C1 segment of cervical spinal cord (tissue), 14 donors: ENCODE measurements at places on chromosomes 1 and 21.

DNA sequence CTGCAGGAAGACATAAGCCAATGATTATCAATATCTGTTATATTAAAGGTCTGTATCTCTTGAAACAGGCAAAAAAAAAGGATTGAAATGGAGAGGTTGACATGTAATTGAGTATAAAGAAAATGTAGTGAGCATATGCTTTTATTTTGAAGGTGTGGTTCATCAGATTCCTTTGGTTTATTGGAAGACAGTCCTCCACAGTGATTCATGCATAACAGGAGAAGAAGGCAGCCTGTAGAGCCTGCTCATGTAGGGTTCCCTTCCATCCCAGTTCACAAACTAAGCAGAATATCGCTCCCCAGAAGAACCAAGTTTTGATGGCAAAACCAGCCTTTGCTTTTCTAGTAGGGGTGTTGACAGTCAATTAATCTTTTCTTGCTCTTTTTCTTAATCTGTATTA, 1016.8 kb upstream of the ADGRL4 start:
- DNase-seq, result no peak

GRCh38 chr1:174284052-174284451, 124.7 kb downstream of the RABGAP1L start:
- no peak for DNase-seq

- DNase-seq, result no peak
Observed at GRCh38 chr1:50970931-50971582, 1.0 kb downstream of the CDKN2C start.

DNA sequence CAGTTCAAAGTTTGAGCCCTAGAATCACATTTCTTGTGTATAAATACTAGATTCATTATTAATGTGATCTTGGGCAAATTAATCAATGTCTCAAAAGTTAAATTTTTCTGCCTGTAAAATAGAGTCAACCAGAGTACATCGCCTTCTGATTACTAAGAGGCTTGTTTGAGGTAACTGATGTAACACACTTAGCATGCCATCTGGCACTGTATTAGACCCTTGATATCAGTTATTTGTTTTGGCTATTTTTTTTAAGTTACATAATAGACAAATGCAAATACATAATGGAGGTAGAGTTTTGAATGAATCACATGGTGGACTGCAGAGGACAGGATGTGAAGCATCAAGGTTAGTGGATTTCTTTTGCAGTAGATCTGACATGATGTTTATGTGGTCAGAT, 298.4 kb downstream of the ADGRL2 start:
- DNase-seq, result no peak

DNA sequence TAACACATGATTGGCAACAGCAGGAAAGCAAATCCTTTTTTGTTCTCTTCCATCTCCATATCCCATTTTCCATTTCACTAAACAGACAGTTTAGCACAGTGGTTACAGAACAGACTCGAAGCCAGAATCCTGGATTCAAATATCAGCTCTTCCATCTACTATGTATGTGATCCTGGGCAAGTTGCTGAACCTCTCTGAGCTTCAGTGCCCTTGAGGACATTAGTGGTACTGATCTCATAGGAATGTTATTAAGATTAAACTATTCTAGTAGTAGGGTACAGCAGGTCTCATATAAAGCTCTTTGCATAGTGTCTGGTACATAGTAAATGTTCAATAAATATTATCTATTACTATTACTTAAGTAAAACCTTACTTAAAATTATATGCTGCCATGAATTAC, 13.8 kb upstream of the HHIPL2 start:
- no peak for DNase-seq

GRCh38 chr1:59230622-59231021, 66.3 kb upstream of the FGGY start:
- DNase-seq, result no peak

GRCh38 chr1:183913567-183913993, 108.7 kb downstream of the RGL1 start:
- no peak for DNase-seq

DNA sequence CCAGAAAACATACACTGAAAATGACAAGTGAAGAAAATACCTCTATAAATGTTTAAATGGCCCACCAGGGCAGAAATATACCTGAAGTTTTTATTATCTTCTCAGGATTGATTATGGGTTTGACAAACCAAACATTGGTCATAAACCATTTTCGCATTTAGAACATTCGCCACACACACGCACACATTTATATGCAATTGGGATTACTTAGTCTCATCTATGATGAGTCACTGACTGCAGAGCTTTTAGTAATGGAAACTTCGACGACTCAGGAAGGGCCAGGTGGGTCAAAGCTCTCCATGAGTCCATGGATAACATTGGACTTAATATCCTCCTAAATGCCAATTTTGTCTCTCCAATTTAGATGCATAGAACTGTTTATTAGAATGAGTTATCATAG, 16.9 kb downstream of the NRDC start:
- DNase-seq, result no peak

DNA sequence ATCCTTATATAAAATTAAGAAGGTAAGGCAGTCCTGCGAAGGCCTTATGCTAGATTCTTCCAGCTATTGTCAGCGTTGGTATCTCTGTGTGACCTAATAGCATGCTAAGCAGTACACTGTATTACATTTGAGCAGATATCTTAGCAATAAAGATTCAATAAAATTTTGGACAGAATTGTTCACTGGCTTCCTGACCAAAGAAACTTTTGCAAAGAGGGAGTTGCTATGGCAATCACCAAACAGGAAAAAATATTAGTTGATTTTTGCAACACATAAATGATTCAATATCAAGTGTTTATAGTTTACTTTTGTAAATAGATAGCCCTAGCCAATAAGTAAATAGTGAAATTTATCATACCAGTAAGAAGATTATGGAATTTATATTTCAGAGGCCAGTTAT, 31.0 kb upstream of the PLEKHO1 start:
- DNase-seq, result no peak

GRCh38 chr1:81554534-81554933, 246.2 kb upstream of the ADGRL2 start:
- no peak for DNase-seq

DNA sequence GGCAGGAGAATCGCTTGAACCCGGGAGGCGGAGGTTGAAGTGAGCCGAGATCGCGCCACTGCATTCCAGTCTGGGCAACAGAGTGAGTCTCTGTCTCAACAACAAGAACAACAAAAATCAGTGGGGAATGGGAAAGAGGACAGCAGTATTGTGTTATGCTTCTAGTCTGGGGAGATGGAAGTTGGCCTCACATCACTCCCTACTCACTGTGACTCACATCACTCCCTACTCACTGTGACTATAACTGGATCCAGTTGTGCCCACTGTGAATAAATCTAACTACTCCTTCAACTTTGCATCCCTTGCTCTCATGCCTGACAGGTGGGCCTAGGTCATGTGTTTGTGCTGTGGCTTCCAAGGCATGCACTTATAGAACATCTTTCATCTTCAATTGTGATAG, 285.4 kb upstream of the USP24 start:
- no peak for DNase-seq

DNA sequence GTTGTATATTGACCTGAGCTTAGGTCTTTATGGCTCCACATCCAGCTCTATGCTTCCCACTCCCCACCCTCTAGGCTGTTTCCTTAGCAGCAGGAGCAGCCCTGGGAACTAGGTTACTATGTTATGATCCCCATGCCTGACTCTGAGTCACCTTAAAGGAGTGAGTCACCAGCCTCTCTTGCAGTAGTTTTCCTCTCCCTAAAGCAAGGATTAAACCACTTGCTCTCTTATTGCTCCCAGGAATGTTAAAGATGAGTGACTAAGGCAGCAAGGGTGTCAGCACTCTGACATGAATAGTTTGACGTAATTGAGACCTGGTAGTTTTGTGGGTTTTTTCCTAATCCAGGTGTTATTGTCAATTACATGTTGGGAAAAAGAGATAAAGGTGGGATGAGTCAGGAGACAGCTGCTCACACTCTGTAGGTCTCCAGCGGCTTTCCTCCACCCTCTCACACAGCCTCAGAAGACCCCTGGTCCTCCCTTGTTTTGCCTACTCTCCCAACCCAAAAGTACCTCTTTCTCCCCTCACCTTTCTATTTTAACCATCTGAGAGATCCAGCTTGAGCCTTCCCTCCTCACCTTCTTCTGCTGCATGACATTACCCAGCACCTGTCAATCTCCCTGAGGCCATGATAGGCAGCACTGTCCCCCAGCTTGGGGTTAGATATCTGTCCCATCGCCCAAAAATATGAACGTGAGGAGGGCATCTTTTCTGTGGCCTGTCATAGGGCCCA, 369.1 kb upstream of the VAMP3 start:
- no peak for DNase-seq

GRCh38 chr1:8023287-8023994, 2.7 kb downstream of the ERRFI1 start:
- DNase-seq, result no peak

DNA sequence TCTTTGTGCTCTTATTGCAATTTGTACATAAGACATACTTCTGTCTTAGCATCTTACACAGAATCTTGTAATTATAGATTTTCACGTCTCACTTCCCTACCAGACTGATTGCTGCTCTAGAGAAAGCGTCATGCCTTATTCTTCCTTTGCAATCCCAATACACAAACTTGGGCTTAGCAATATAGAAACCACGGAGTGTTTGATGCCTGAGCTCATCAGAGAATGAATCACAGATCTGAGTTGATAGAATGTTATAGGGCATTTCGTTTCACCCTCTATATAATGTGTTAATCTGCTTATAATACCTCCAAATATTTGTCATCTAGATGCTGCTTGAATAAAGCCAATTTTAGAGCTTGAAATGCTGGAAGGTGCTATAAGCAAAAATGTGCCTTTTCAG, 6.6 kb downstream of the FMO1 start:
- no peak for DNase-seq

- no peak for DNase-seq
Observed at GRCh38 chr1:245000872-245001188, 136.5 kb upstream of the HNRNPU start.

- no peak for DNase-seq
Observed at GRCh38 chr1:88378560-88378959, 305.5 kb upstream of the PKN2 start.

DNA sequence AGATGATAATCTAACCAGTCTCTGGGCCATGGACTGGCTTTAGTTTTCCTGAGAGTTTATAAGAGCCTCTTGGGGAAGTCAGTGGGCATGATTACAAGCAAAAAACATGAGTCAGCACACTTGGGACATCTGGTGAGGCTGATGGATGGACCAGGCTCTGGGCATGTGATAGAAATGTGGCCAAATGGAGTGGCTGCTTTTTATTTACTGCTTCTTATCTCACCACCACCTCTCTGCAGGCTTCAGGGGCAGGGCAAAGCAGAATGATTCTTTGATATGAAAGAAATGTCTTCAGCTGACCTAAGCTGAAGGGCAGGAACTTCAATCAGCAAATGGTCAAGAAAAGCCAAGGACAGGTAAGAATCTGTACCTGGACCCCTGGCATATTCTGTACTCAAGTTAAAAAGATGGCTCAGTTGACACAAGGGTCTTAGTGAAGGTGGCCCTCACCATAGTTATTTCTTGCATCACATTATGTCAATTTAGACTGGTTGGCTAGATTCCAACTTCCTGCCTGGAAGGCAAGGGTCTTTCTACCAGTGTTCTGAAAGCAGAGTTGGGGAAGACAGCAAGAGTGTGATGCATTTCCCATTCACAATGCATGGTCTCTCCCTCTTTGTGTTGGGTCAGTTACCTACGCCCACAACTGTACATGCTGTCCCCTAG, 162.8 kb downstream of the FASLG start:
- DNase-seq, result no peak

DNA sequence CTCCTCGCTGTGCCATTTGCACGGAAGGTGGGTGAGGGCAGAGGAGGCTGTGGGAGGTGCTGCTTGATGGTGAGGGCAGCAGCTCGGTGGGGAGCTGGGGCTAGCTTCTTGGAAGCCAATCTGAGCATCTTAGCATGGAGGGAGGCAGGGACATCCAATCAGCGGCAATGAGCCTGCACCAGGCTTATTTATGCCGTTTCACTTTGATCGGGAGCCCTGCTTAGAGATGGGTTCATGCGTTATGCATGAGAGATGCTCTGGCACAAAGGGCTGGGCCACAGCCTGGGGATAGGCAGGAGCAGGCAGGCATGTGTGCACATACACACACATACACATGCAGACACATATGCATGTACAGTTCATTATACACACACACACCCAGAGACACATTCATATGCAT, 220.2 kb downstream of the GRIK3 start:
- DNase-seq, result no peak

- DNase-seq, result no peak
Observed at GRCh38 chr1:234781241-234782065, 171.5 kb upstream of the IRF2BP2 start.

- no peak for DNase-seq
Observed at GRCh38 chr1:107474877-107475612, 334.2 kb downstream of the NTNG1 start.

DNA sequence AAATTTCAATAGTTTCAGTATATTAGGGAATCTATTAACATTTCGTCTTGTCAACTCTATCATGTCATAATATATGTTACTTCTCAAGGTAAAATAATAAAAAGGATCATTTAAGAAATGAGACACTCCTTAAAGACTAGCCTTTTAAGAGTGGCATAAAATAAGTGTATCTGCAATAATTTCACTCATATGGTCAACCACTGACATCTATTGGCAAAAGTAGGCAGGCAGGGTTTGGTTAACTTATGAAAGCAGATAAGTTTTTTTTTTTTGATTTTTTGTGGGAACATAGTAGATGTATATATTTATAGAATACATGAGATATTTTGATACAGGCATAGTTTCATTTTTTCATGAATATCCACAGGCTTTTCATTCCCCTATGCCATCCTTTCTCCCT, 5.5 kb upstream of the RGS21 start:
- no peak for DNase-seq

DNA sequence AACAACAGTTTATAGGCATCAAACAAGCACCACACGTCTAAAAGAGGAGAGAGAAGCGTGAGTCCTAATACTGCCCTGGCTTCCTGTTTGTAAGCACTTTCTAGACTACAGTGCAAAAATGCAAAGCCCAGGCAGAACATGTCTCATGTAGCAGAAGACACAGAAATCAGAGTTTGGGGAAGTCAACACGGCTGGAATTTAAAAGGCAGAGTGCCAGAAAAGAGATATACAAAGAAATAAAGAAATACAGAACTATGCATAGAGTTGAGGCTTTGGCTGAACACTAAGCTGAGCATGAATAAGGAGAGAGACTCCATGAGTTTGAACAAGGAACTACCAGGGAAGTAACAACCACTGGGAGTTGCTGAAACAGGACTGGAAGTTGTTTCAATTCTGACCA, 566.6 kb upstream of the NR5A2 start:
- DNase-seq, result no peak

GRCh38 chr1:24643363-24644099, 429 bp downstream of the SRRM1 start:
- DNase-seq, result no peak

GRCh38 chr1:5729636-5730145, 262.5 kb downstream of the NPHP4 start:
- DNase-seq, result no peak

- no peak for DNase-seq
Observed at GRCh38 chr1:223331929-223332328, 32.0 kb downstream of the SUSD4 start.

DNA sequence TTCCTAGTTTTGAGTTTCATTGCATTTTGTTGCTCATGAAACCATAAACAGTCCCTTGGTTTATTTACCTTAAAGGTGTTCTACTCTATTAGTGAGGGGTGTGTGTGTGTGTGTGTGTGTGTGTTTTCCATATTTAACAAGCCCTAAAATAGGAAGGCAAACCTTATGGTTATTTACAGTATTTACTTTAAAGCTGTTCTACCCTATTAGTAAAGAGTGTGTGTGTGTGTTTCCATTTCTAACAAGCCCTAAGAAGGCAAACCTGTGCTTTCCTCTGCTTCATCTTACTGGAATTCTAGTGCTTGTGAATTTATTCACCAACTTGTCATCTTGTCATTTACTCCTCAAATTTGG, 53.6 kb downstream of the CTTNBP2NL start:
- DNase-seq, result no peak
